ENCODE measurements at places on chromosomes 2 and 18. TPM values are rescaled to one million over a fixed set of nuclear protein-coding genes. Genes with fewer than 3 reads are reported as not detected.

GRCh38 chr2:231686192-231687100 is 21.9 kb upstream of the PTMA start:
- DNase-seq: peak; percentile 62
- no peak overlapping the region for H3K27ac ChIP-seq
- H3K4me3 ChIP-seq: no peak overlapping the region
- no peaks in the 10 kb centered on the region for H3K27me3 ChIP-seq
- H3K36me3 ChIP-seq: no peaks in the 10 kb centered on the region

Gene OBSL1
- total RNA-seq: 60.4 TPM

DNA sequence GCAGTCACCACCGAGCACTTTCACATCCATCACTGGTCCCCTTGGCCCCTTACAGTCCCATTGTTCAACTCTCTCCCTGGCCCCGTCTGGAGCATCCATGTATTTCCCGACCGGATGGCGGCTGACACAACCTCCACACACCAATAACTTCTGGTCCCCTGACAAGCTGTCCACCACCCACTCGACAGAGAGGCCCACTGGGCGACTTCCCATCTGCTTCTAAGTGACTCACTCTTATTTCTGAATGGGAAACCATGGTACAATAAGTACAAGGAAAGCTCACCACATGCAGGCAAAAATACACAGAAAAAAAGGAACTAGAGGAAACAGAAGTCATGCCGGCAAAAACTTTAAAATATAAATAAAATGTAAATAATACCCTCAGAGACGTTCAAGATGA is 82.9 kb upstream of the RAB12 start:
- H3K36me3 ChIP-seq: no peaks in the 10 kb centered on the region
- H3K27me3 ChIP-seq: peaks cover 14% of the 10 kb centered on the region
- no peaks in the 10 kb centered on the region for H3K4me1 ChIP-seq
- H3K27ac ChIP-seq: no peak overlapping the region
- no peak overlapping the region for H3K4me3 ChIP-seq
- DNase-seq: no peak

- H3K36me3 ChIP-seq: no peaks in the 10 kb centered on the region
- H3K4me3 ChIP-seq: no peak overlapping the region
- H3K4me1 ChIP-seq: no peaks in the 10 kb centered on the region
- H3K27ac ChIP-seq: no peak overlapping the region
- DNase-seq: no peak
Measured at GRCh38 chr18:33664241-33664874, 86.3 kb downstream of the ASXL3 start.

- H3K4me1 ChIP-seq: no peaks in the 10 kb centered on the region
- H3K36me3 ChIP-seq: no peaks in the 10 kb centered on the region
- no peak for DNase-seq
- no peak overlapping the region for H3K4me3 ChIP-seq
- no peak overlapping the region for H3K27ac ChIP-seq
- no peaks in the 10 kb centered on the region for H3K27me3 ChIP-seq
Measured at GRCh38 chr18:1253827-1254226, 349.2 kb downstream of the ADCYAP1 start.

Gene SCN7A
- not detected for total RNA-seq

- DNase-seq: peak; percentile 61
- no peak overlapping the region for H3K27ac ChIP-seq
- no peaks in the 10 kb centered on the region for H3K36me3 ChIP-seq
- no peaks in the 10 kb centered on the region for H3K27me3 ChIP-seq
- H3K4me1 ChIP-seq: no peaks in the 10 kb centered on the region
Measured at GRCh38 chr2:70959271-70959761, 19.1 kb upstream of the ANKRD53 start.

Gene PSMA8
- total RNA-seq: not detected

- H3K4me3 ChIP-seq: no peak overlapping the region
- H3K4me1 ChIP-seq: peaks cover 19% of the 10 kb centered on the region
- H3K36me3 ChIP-seq: no peaks in the 10 kb centered on the region
Measured at GRCh38 chr2:131014141-131014540, 79.1 kb downstream of the FAM168B start.

Gene DSC2
- total RNA-seq: under 0.01 TPM

- no peak overlapping the region for H3K4me3 ChIP-seq
- peaks cover 16% of the 10 kb centered on the region for H3K4me1 ChIP-seq
- peaks cover 39% of the 10 kb centered on the region for H3K36me3 ChIP-seq
- no peak for DNase-seq
- H3K27ac ChIP-seq: no peak overlapping the region
- H3K27me3 ChIP-seq: no peaks in the 10 kb centered on the region
Measured at GRCh38 chr2:96727431-96727830, 12.4 kb downstream of the LMAN2L start.

- H3K36me3 ChIP-seq: no peaks in the 10 kb centered on the region
- DNase-seq: no peak
- H3K4me1 ChIP-seq: no peaks in the 10 kb centered on the region
- H3K27me3 ChIP-seq: peaks cover 8% of the 10 kb centered on the region
Measured at GRCh38 chr2:70471129-70471528, 82.5 kb downstream of the TGFA start.

Gene TRPM8
- not detected for total RNA-seq

Gene IL36G
- total RNA-seq: not detected

DNA sequence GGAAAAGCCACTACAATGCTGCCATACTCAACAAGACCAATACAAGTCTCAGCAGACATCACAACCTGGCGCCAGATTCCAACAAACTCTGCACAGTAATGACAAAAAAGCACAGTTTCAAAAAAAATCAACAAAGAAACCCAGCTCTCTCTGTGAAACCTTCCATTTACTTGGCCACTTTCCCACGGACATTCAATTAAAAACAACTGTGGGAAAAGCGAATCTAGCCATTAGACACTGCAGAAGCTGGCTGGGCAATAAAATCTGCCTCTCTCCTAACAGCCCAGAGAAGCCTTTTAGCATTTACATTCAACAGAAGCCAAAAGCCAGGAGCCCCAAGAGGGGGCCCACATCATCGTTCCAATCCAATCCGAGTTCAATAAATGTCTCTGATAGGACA is 128.9 kb downstream of the HDAC4 start:
- no peak for DNase-seq
- no peak overlapping the region for H3K4me3 ChIP-seq
- no peaks in the 10 kb centered on the region for H3K36me3 ChIP-seq
- H3K27ac ChIP-seq: no peak overlapping the region
- peaks cover 47% of the 10 kb centered on the region for H3K4me1 ChIP-seq

Gene C2orf81
- 0.72 TPM for total RNA-seq

DNA sequence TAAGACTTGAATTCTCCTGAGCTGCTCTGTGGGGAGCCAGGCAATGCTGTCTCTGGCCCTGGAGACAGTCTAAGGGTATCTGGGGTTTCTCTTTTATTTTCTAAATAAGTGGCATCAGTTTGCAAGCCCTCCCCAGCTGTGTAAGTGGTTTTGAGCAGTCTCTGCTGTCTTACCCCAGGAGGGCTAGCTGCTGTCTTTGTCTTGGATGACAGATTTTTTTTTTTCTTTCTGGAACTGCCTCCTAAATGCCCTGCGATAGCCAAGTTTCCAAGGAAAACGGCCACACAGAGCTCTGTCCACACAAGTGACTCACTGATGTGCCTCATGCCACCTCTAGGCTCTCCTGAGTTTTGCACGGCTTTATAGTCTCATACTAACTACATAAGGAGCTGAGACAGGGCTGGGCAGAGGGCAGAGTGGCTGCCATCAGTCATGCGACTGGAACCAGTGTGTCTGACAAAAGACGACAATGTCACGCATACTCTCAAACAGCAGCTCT is 37.2 kb upstream of the THOC1 start:
- peaks cover 25% of the 10 kb centered on the region for H3K27me3 ChIP-seq
- no peaks in the 10 kb centered on the region for H3K4me1 ChIP-seq
- no peak for DNase-seq

DNA sequence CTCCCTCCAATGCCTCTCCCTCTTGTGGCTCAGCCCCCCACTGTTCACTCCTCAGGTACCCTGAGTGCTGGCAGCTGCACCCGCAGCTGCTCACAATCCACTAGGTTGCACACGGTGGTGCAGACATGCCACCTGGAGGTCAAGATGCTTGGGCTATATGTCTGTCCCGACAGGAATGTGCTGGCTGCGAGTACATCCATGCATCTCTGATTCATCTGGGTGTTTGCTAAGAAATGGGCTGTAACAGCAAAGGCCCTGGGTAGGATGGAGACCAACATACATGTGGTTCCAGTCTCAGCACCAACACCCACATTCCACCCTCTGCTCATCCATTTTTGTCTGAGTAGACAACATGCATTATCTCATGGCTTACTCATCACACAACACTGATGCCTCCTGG is 31.3 kb downstream of the ANKMY1 start:
- H3K4me1 ChIP-seq: no peaks in the 10 kb centered on the region
- DNase-seq: no peak
- no peaks in the 10 kb centered on the region for H3K27me3 ChIP-seq
- no peaks in the 10 kb centered on the region for H3K36me3 ChIP-seq

Gene TUBA4A
- 11.9 TPM for total RNA-seq

Gene ERMN
- 1.4 TPM for total RNA-seq

DNA sequence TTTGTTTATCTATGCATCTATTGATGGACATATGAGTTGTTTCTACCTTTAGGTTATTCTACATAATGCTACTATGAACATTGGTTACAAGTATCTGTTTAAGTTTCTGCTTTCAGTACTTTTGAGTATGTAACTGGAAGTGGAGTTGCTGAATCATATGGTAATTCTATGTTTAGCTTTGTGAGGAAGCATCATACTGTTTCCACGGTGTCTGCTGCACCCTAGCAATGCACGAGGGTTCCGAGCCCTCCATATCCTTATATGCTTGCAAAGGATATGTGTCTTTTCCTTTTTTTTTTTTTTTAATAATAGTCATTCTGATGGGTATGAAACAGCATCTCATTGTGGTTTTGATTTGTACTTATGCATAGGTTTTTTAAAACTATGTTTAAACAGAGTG is 83.7 kb downstream of the FMNL2 start:
- H3K4me3 ChIP-seq: no peak overlapping the region
- H3K27ac ChIP-seq: peak overlapping the region; percentile 27
- no peaks in the 10 kb centered on the region for H3K27me3 ChIP-seq

Gene FHOD3
- 13.0 TPM for total RNA-seq

DNA sequence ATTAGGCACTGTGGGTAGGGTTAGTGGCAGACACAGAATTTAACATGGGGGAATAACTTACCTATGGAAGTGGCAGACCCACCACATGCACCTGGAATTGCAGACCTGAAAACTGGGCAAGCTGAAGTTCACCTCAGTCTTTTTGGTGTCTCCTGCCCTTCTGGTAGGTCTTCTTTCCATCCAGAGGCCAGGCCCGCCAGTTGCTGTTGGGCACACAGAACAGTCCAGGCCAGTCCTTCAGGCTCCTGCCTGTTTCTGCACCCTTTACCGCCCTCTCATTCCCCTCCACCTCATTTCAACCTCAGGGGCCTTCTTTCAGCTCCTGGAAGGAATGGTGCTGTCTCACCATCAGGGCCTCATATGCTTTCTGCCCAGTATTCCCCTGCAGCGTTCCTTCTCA is 358.9 kb upstream of the ETAA1 start:
- no peak for DNase-seq
- H3K27me3 ChIP-seq: no peaks in the 10 kb centered on the region
- no peak overlapping the region for H3K27ac ChIP-seq
- H3K4me3 ChIP-seq: no peak overlapping the region
- no peaks in the 10 kb centered on the region for H3K4me1 ChIP-seq

Gene RGPD3
- 0.59 TPM for total RNA-seq

DNA sequence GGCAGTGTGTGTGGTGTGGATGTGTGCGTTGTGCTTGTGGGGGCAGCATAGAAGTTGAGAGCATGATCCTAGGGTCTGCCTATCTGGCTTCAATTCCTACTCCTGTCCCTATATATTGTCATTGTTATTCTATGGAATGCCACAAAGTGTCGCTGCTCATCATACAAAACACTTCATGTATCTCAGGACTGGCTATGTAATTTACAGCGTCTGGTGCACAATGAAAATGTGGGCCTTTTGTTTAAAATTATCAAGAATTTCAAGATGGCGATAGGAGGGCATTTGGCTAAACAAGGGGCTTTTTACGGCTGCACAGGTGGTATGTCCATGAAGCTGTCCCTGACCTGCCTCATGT is 3.4 kb downstream of the SERPINB2 start:
- no peak overlapping the region for H3K27ac ChIP-seq
- H3K4me3 ChIP-seq: no peak overlapping the region
- peaks cover 4% of the 10 kb centered on the region for H3K27me3 ChIP-seq
- peaks cover 3% of the 10 kb centered on the region for H3K4me1 ChIP-seq
- no peak for DNase-seq
- H3K36me3 ChIP-seq: no peaks in the 10 kb centered on the region

DNA sequence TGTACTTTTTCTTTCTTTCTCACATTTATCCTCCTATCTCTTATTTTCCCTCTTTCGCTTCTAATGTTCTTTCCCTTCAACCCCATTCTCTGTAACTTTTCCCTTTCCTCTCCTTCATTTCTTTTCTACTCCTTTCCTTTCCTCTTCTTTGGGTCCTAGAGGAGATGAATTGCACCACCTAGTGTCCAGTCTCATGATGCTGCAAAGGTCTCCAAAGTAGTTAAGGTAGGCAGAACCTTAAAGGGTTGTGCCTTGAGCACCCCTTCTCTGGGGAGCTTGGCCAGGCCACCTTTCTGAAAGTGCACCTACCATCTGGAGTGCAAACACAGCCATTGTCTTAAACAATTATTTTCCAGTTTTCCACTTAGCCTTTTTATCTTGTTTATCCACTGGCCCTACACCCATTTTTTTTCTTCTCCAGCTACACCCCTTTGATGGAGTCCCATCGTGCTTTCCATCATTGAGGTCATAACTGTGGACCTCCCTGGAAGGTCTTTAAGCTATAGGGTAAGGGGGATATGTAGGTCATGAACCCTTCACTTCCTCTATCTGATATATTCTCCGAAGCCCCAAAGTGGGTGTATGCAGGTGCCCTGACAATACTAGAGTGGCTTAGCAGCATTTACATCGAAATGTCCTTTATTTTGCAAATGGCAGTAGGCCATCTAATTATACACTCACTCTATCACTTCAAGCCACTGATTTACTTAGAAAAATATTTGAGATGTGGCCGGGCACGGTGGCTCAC is 155.9 kb downstream of the ESCO1 start:
- peaks cover 7% of the 10 kb centered on the region for H3K4me1 ChIP-seq
- peaks cover 14% of the 10 kb centered on the region for H3K27me3 ChIP-seq
- no peak overlapping the region for H3K4me3 ChIP-seq
- DNase-seq: no peak
- H3K27ac ChIP-seq: no peak overlapping the region

DNA sequence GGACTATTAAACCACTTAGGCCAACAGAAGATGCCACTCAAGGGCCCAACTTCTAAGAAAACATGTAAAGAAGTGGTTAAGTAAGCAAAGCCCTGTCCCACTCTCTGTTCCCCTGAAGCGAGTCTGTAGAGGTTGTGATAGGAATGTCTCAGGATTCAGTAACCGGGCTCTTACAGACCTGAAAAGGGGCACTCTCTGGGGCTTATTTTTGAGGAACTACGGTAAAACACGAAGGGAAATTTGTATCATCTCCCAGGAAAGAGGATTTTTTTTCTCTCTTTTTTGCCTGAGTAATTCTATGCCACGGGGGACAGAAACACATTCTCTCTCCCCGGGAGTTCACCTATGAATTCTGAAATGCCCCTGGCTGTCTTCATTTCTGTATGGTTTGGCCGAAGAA is 77.4 kb downstream of the VIT start:
- no peaks in the 10 kb centered on the region for H3K27me3 ChIP-seq
- no peaks in the 10 kb centered on the region for H3K4me1 ChIP-seq
- no peak for DNase-seq
- no peak overlapping the region for H3K4me3 ChIP-seq
- H3K27ac ChIP-seq: no peak overlapping the region
